ENCODE measurements at places on chromosomes 12 and 14.
A peak's percentile ranks its signal among the peaks of the same experiment; 100 is the strongest.

DNA sequence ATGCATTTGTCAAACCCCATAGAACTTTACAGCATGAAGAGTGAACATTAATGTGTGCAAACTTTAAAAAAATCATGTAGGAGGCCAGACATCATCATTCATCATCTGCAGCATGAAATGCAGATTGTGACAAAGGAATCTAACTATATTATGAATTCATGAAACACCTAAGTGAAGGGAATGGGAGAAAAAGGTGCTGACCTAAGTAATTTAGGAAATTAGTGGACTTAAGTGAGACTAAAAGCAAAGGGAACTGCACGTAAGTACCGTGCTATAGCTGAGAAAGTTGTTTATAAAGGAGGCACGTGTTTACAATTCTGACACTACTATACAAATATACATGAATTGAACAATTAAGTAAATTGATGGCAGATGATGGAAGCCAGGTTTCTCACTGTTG lies 37.6 kb upstream of the JDP2 start:
- DNase-seq = no peak

GRCh38 chr12:26878661-26879119 lies 45.7 kb upstream of the ITPR2 start:
- DNase-seq = peak; percentile 85

DNA sequence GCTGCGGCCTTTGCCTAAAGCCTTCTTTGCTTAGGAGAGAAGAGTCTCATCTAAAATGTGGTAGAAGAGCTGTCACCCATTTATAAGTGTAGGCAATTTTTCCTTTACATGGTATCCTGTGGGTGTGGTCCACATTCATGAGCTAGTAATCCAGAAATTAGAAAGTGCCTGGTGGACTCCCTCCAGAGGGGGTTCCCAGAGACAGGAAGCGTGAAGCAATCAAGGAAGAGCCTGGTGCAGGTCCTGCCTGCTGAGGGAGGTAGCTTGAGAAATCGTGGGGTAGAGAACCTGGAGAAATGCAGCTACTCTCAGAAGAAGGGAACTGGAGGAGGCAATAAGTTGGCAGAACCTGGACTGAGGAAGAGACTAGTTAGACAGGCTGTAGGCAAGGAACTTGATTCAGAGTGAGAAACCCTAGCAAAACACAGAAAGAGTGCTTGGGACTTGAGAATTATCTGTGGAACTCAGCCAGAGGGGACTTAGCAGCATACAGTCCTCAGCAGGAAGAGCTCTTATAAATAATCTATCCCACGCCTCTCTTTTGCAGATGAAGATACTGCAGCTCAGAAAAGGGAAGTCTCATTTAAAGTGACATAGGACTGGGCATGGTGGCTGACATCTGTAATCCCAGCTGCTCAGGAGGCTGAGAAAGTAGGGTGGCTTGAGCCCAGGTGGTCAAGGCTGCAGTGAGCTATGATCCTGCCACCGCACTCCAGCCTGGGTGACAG lies 182.4 kb upstream of the CCND2 start:
- DNase-seq = no peak

DNA sequence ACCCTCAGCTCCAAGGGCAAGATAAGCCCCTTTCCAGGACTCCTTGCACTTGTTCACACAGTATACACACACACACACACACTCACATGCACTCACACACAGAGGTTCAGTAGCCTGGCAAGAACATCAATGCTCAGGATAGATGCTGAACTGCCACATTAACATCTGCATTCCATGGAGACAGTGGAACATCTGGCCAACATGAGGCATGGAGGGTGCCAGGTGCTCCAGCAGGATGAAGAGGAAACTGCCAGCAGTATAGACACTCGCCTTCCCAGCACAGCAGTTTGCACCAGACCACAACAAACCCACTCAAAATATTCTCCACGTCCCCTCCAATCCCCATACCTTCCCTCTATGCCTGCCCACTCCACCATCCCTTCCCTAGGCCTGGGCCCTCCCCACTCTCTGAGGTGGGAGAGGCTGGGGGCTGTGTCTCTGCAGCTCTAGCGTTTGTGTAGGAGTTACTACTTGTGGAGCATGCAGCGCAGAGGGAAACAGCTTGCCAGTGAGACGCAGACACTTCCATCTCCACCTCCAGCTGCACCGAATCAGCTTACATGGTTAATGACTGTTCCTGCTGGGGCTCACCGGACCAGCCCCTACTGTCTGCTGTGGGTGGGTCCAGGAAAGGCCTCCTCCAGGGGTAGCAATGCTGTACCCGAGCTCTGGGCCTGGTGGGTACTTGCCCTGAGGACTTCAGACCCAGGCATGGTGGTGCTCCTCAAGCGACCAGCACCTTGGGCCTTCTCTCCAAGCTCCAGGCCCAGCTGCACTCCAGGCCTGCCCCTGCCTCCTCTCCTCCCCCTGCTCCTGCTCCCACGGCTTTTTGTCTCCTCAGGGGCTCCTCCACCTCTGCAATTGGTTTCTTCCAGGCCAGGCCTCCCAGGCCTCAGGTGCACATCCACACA lies 18.6 kb upstream of the PLEKHG3 start:
- DNase-seq = no peak

DNA sequence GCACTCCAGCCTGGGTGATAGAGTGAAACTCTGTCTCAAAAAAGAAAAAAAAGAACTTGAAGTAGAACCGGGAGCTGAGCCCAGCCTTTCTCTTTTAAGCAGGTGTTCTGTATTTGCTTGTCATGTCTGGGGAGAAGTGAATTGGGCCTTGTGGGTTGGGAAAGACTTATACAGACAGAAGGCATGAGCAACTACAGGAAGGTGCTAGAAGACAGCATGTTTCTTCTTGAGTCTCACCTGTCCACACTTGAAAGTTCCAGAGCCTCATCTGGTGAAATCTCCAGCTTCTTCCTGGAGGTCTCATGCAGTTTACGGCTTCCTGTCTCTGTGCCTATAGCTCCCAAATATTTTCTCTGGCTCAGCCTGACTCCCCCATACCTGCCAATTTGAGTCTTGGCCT lies 2.5 kb downstream of the PGAM5 start:
- DNase-seq = no peak

DNA sequence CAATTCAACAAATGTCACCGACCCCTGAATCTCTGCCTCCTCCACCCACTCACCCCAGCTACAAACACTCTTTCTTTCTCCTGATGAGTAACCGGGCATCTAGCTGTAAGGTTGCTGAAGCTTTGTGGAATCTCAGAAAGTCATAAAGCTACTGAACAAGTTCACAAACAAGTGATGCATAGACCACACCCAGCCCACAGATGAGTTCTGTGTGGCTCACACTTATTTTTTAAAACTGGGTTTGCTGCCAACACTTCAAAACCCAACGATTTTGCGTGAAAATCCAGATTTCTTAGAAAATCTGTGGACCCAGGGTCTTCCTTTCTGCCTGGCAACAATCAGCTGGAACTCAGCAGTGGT lies 96.1 kb downstream of the APAF1 start:
- DNase-seq = no peak

DNA sequence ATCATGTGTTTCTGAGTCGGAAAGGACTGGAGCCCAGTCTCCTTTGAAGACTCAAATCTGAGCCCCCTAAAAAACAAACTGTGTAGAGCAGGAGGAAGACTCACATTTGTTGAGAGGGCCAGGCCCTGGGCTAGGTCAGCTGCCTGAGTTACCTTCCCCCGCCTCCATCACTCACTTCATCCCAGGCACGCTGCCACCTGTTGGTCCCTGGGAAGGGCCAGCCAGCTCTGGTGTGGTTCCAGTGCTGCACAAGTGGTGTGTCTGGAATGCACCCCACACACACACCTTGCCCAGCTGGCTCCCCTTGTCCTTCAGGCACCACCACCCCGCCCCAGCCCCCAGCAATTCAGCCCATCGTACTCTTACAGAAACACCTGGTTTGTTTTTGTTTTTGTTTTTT lies 9.0 kb downstream of the MVK start:
- DNase-seq = no peak

- no peak for DNase-seq
Measured at GRCh38 chr14:31877255-31877798, 199.8 kb upstream of the ARHGAP5 start.

GRCh38 chr12:18908191-18908590 lies 170.3 kb downstream of the CAPZA3 start:
- DNase-seq = no peak

DNA sequence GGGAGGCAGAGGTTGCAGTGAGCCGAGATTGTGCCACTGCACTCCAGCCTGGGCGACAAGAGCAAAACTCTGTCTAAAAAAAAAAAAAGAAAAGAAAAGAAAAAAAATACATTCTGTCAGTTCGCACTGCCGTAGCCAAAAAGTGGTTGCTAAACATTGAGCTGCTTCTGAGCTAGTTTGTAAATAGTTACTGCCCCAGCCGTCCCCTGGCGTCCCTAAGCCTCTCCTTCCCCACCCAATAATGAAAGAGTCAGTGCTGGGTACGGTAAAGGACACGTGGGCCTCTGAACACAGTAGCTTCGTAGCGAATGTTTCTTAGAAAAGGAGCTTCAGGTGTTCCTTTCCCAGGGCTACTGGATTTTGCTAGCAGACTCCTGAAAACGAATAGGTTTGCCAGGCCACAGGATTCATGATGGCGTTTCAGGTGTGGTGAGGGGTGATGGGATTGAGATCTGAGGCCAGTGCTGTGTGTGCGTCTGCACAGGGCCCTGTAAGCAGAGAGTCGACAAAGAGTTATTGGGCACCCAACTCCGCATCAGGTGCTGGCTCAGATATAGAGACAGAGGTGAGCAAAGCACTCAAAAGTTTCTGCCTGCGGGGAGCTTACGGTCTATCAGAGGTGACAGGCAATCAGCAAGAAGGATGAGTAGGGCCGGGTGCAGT lies 94.1 kb downstream of the LGMN start:
- no peak for DNase-seq

DNA sequence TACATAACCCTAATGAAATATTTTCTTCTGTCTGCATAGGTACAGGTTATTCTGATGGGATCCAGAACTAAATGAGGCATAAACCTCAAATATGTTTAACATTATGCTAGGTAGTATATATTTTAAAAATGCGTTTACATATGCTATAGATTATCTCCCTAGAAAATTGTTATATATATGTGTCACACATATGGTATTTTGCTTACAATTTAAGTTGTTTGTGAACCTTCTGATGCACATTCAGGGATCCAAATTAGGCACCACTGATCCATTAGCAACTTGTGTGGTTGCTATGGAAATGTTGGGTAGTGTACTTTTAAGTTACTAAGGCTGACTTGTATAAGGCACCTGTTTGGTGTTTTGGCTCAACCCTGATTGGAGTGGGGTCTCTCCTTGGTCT lies 456.7 kb downstream of the AEBP2 start:
- DNase-seq = no peak

DNA sequence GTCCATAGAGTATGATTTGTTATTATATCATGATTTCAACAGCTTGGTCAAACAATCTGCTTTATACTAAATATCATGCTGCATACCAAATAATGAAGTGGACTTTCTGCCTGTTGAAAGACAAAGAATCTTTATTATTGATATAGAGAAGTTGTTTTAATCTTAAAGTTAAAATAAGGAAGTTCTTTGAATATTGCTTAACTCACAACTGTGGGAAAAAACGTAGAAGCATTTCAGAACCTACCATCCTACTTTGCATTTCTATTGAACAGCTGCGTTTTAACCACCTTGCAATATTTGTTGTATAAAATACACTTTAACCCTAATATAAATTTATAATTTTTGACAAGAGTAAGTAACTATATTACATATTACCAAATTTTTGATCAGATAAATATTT lies 22.9 kb upstream of the ARL1 start:
- no peak for DNase-seq

DNA sequence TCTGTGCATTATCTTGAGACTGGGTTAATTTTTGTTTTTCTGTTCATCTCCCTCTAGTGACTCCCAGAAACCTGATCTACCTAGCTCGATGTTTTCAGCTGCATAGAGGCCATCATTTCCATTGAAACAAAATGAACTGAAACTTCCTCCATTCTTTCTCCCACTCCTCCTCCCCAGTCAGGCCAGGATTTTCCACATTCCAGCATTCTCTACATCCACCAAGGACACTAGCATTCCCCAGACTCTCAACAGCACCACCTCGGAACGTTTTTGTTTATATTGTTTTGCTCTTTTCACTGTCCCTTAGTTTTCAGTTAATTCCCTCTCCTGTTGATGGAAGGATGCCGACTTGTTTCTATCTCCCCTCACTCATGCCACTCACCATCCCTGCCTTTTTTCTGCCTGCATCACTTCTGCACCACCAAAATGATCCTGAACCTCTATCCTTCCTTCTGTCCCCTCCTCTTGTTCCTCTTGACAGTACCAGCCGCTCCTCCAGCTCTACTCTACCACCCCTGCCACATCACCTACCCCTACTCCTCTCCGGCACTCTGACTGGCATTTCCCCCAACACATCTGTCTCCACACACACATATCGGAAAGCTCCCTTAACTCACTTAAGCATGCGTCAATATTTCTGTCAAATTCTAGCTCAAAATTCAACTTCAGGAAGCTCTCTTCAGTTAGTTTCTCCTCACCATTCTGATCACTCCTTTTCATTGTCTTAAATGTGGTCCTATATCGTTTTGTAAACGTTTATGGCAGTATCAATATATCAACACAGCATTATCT lies 13.2 kb downstream of the OR6S1 start:
- no peak for DNase-seq

GRCh38 chr14:60789656-60790055 lies 55.1 kb downstream of the MNAT1 start:
- no peak for DNase-seq

DNA sequence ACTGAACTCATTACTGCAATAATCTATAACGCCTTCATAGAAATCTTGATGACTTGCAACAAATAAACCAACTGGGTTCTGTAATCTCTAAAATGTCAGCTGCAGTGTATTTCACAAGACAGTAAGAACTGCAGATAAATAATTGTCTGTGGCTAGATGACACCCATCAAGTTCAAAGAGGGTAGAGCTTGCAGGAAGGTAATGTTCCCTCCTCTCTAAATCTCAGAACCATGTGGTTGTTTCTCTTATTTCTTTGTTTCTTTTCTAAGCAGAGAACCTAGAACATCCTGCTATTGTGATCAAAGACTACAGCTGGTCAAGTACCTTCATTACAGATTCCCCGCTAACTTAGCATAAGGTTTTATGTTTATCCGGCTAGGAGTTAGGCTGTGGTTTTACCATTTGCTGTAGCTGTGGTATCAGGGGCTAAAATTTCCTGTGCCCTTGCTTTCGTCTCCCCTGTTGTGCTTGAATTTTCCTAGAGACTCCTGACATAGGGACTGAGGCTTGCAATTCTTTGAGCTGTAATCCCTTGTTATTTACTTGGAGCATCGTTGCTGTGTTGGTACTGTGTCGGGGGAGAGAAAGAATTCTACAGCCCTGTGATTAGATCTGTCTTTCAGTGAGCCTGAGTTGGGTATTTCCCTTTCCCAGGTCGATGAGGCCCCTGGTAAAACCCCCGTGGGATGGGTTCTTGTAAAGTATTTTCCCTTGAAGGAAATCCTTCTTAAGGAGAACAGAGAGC lies 253.1 kb upstream of the BTG1 start:
- DNase-seq = no peak

GRCh38 chr12:32053881-32054624 lies 52.6 kb upstream of the BICD1 start:
- no peak for DNase-seq

All from D341Med (cell line).